T47D (cell line): ENCODE measurements at places on chromosomes 2 and 18.

GRCh38 chr18:10228326-10228725 is 226.1 kb upstream of the APCDD1 start:
- DNase-seq = no peak

GRCh38 chr2:47172156-47172921 is 17.2 kb upstream of the STPG4 start:
- no peak for DNase-seq

- DNase-seq = no peak
Observed at GRCh38 chr18:54240629-54241107, 16.2 kb upstream of the MBD2 start.

DNA sequence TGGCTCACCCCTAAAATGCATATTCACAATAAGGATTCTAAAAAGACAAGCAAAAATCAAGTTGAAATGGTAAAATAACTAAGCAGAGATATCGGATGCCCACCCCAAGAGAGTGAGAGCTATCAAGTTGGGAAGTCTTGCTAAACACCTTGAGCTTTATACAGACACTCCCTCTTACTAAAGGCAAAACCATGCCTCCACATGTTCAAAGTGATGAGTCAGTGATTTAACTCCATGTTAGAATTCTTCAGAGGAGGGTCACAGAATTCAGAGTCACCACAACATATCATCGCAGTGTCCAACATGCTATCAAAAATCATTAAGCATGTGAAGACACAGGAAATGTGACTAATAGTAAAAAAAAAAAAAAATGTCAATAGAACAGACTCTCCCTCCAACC is 20.6 kb upstream of the ST8SIA3 start:
- no peak for DNase-seq

DNA sequence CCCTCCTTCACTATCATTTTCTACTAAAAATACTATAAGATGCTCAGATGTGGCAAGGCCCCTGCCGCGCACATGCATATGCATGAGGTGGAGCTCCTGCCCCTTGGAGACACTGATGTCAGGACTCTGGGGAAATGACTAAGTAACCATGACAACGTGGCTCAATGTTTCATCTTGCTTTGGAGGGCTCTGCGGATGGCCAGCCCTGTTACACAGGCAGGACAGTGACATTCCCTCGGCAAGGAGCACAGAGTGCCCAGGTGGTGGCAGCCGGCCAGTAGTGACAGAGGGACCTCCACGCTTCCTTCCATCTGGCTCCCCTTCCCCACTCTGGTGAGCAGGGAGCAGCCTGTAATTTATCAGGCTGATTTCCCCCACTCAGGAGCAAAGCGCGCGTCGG is 364.1 kb downstream of the SS18 start:
- no peak for DNase-seq

DNA sequence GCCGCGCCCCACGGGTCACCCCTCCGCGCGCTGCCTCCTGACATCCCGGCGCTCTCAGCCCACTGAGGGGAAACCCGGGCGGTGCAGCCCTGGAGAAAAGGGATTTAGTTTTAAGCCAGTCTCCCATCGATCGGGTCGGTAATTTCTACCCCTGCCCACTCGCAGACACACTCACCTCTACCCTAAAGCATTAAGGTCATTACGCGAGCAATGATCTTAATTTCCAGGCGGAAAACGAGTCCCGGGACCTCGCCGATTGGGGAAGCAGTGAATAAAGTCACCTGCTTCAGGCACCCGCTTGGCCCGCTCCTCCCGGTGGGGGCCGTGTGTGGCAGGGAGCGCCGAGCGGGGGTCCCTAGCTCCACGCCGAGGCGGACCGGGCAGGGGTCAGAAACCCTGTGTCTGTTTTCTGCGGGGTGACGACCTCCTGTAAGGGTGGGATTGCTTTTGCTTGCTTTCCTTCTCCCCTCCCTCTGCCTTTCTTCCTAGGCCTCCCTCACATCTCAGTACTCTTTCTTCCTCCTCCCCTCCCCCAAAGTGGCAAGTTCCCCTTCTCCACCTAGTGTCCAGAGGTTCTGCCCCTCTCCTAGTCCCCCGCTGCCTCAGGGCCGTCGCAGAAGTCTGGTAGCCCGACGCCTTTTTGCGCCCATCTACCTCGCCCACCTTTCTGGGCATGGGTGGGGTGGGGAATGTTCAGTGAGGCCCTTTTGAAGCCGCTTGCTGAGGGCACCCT is 142.6 kb downstream of the MEIS1 start:
- no peak for DNase-seq

- DNase-seq = no peak
Observed at GRCh38 chr2:29463181-29463900, 348.1 kb downstream of the CLIP4 start.

DNA sequence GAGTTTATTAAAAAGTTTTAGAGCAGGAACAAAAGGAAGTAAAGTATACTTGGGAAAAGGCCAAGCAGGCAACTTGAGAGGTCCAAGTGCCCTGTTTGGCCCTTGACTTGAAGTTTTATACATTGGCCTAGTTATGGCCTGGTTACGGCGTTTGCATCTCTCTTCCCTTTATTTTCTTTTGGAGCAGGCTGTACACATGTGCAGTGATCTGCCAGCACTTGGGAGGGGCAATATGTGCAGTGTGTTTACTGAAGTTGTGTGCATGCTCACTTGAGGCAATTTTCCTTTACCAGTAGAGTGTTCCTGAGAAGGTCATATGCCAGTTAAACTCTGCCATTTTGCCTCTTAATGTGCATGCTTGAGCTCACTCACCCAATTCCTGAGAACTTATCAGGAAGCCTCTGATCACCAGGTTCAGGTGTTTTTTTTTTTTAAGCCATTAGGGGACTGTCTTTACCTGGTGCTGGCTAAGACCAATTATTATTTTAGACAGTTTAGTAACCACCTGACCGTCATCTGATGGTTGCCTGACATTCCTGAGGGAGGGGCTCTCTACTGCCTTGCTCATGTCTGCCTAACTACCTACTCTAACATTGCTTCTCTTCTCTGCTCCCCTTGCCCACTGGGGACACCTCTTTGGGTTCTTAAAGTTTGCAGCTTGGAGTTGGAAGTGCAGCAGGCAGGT is 48.0 kb downstream of the SCN2A start:
- DNase-seq = no peak

GRCh38 chr2:96315400-96316071 is 9.6 kb upstream of the ITPRIPL1 start:
- DNase-seq = no peak

DNA sequence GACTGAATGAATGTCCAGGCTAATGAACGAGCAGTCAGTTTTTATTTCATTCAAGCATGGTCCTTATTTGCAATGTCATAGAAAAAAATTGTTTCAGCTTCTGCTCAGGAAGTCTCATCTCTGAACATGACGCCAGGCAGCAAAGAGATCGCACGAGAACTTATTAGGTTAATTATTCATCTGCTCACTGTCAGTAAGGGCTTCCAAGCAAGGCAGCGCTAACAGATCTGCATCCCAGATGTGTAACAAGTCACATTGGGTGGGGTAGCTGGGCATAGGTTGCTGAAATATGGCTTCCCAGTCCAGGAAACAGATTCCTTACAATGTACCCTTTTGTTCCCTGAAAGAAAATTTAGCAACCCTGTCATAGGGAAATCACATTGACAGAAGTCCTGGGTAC is 63.5 kb downstream of the ANKRD44 start:
- DNase-seq = no peak

GRCh38 chr2:85287721-85288120 is 40.1 kb downstream of the TGOLN2 start:
- DNase-seq = no peak

GRCh38 chr18:60182223-60182622 is 190.4 kb downstream of the MC4R start:
- DNase-seq = no peak

DNA sequence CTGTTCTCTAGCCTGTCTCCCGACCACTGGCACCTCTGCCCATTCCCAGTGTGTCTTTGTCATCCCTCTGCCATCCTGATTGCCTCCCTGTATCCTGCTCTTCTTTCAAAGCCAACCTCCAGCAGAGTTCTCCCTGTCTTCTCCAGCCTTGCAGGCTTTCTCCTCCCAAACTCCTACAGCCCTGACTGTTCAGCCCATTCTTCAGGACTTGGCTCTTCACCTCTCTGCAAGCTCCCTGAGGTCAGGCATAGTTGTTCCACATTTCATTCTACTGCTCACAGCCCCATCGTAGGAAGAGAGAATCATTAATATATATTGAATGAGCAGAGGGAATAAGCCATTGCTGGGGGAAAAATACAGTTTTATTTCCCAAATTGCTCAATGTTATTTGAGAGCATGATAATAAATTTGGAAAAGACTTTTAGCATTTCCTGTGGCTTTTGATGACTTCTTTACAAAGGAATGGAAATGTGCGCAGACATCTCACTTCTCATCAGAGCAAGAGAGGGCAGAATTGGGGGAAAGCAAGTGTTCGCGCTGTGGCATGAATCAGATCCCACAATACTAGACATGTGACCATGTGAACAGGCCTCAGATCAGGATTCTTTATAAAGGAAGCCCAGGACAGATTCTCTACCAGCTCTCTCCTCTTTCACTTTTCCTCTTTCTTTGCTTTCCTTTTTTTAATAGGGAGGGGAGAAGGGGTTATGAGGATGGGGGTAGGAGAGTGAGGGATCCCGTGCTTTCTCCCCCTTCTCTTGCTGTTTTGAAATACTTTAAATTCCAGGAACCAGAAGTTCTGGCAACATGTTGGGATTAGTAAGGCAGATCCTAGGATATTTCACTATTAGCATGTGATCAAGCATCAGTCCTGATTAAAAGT is 37.4 kb downstream of the EPAS1 start:
- DNase-seq = no peak

DNA sequence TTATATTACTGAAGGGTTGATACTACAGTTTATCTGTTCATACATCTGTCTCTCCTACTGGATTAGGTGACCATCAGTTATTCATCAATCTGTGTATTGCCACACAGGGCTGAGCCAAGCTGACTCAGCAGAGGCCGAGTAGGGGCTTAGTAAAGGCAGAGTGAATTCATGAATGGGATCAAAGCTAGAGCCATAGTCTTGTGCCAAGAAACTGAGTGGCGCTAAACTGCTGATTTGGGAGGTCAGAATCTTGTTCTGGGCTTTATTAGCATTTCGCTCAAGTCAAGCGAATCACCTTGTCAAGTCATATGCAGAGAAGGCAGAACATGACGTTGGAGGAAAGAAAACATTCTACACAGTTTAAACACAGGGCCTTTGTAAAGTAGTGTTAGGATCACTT is 34.1 kb downstream of the SOCS6 start:
- no peak for DNase-seq

GRCh38 chr2:84880395-84880644 is 564 bp downstream of the TRABD2A start:
- no peak for DNase-seq

GRCh38 chr18:75335511-75335910 is 92.0 kb downstream of the SMIM21 start:
- DNase-seq = no peak

DNA sequence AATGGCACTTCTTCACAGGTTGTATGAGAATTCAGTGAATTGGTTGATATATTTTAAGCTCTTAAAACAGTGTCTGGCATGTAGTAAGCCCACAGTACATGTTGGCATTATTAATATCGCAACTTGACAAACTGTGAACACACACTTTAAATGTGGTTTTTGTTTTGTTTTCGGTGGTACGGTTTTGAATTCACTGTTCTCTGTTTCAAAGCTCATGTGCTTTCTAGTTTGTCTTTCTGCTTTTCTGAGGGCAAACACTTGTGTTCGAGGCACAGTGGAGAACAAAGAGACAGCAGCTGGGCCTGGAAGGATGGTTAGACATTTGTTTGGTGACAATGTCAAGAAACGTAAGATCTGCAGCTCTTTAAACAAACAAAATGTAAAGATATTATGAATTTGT is 276.5 kb upstream of the MC4R start:
- no peak for DNase-seq

DNA sequence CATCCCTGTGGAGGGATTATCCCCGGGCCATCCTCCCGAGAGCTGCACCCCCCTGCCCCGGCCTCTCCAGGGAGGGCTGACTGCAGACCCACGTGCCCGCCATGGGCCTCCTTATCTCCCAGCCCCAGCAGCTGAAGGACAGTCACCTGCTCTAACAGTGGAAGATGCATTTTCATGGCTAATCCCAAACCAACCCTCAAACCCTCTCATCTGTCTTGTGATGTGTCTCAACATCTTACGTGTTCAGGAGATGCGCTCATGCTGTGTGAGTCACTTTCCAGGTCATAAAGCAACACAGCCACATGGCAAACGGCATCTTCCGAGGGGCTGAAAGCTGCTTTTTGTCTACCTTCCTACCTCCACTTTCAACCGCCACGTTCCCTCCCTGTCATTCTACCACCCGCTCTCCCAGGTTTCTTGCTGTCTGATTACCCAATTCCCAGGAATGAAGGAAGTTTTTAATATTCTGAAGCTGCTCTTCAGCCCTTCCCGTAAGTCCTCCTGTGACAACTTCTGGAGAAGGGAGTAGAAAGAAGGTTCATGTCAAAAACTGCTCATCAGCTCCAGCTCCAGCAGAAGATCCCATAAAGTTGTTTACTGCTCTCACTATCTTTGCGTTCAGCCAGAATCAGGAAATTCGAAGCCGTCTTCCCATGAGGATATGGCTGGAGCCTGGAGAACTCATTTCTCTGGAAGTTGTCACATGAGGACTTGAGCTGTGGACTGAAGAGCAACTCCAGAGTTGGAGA is 54.5 kb downstream of the MBP start:
- no peak for DNase-seq
